Suppressor macrophage treated with lipopolysaccharide for 1 hour (primary cell): ENCODE measurements at places on chromosomes 12 and 14.

DNA sequence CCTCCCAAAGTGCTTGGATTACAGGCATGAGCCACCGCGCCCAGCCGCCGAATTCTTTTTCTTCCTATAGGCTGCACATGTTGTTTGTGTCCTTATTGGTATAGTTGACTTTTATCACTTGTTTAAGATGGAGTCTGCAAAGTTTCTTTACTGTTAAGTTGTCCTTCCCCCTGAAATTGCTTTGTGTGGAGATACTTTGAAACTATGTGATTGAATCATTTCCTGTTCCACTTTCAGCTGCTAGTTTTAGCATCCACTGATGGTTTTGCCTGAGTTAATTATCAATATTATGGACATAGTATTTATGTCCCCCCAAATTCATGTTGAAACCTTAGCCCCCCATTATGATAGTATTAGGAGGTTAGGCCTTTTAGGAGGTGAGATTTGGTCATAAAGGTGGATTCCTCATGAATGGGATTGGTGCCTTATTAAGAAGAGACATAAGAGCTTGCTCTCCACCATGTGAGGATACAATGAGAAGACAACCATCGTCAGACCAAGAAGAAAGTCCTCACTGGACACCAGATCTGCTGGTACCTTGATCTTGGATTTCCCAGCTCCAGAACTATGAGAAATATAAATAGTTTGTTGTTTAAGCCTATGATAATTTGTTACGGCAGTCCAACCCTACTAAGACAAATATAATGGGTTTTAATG lies 34.9 kb downstream of the PPHLN1 start:
- DNase-seq = no peak

- no peak for DNase-seq
Measured at GRCh38 chr12:101828463-101829196, 2.1 kb downstream of the GNPTAB start.

GRCh38 chr12:29425722-29426121 lies 44.8 kb upstream of the ERGIC2 start:
- no peak for DNase-seq

- DNase-seq = no peak
Measured at GRCh38 chr12:111781085-111781658, 14.4 kb downstream of the ALDH2 start.

GRCh38 chr14:54000341-54000811 lies 43.8 kb upstream of the BMP4 start:
- no peak for DNase-seq

DNA sequence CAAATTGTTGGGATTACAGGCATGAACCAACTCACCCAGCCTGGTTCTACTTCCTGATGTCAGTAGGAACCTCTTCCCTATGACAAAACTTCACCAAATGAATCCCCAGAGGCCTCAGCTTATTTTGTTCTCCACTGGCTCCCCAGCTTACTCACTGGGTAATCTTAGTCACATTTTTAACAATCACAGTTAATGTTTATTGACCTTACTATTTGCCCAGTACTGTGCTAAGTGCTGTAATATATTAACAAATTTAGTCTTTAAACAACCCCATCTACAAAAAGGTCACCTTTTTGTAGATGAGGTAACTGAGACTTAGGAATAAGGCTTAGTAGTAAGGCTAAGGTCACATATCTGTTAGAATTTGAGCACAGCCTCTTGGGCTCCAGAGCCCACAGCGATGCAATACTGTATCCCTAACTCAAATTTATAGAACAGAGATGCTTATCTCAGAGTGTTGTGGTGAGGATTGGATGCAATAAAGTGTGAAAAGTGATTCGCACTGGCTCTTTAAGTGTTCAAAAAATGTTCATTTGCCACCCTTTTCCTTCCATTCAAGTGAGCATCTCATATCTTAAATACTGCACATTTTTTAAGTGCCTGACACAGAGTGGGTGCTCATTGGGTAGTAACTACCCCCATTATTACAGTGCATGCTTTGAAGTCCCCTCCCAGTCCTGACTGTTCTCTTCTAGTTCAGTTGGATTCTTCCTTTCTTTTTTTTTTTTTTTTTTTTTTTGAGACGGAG lies 146.4 kb upstream of the ARHGAP5 start:
- peak; percentile 24 for DNase-seq

GRCh38 chr12:8629486-8630033 lies 16.9 kb upstream of the AICDA start:
- DNase-seq = peak; percentile 90

DNA sequence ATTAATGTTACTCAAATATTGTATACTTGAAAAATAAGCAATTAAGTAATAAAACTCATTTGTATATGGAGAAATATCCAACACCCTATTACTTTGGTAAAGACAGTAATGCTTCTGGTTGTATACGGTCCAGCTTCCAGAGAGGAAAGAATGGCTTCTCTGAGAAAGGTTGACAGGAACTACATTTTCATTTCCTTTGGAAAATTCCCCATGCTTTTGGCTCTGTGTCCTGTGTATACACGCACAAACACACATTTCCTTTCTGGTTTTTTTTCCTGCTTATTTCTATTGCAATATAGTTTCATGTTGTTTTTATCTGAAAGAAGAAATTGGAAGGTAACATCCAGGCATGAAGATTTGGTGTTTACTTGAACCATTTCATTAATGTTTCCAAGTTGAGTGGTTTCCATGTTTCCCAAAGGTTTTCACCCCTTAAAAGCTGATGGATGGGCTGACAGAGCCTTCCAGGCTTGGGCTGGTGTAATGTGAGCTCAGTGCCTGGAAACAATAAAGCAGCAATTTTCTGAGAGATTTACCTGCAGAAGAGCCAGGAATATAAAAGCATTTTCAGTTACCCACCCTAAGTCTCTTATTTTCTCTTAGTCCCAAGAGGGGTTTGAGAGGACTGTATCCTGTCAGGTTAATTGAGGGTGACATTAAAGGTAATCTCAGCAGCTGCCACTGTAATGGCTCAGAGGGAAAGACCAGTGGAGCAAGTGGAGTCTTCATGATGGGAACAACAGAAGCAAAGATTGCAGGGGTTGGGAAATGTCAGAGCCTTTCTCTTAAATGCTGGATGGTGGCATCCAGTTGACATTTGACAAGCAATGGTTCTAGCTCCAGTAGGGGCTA lies 33.4 kb upstream of the TMTC1 start:
- no peak for DNase-seq

GRCh38 chr14:34489324-34489723 lies 27.3 kb upstream of the SPTSSA start:
- no peak for DNase-seq

DNA sequence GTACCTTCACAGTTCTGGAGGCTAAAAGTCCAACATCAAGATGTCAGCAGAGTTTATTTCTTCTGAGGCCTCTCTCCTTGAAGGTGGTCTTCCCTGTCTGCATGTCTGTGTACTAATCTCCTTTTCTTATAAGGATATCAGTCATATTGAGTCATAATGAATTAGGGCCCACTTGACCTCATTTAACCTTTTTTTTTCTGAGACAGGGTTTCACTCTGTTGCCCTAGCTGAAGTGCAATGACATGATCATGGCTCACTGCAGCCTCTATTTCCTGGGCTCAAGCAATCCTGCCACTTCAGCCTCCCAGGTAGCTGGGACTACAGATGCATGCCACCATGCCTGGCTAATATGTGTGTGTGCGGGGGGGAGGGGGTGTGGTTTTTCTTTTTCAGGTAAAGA lies 41.7 kb downstream of the PPM1H start:
- DNase-seq = no peak

DNA sequence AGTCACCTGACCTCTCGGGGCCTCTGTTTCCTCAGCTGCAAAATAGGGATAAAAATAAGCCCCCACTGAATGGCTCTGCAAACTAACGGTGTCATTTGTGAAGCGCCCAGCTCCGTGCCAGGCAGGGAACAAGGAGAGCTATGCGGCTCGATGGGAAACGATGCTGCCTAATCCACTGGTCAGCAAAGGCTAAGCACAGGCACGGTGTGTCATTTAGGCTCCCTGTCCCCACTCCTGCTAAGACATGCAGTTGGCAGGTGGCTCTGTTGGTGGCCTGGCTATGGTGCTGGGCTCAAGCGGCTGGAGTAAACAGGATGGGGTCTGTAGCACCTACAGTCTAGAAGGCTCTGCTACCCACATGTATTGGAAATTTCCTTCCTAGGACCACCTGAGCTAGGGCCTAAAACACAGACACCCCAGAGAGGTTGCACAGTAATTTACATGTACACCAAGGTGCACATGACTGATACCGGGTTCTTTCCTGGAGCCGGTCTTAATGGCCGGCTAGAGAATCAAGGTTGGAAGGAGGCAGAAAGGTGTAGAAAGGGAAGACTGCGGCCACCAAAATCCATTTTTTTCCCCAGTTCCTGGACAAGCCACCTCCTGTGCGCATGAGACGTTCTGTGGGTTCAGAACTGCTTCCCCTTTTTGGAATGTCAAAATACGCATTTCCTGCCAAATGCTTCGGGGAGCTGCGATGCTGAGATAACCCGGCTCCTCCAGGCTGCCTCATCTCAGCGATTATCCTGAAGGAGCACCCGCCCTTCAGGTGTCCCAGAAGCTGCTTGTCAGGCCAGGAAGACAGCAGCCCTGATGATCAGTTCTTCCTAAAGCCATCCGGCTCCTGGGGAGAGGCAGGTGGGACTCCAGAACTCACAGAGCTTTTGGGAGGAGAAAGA lies 1.0 kb downstream of the CACNA2D4 start:
- peak; percentile 78 for DNase-seq

DNA sequence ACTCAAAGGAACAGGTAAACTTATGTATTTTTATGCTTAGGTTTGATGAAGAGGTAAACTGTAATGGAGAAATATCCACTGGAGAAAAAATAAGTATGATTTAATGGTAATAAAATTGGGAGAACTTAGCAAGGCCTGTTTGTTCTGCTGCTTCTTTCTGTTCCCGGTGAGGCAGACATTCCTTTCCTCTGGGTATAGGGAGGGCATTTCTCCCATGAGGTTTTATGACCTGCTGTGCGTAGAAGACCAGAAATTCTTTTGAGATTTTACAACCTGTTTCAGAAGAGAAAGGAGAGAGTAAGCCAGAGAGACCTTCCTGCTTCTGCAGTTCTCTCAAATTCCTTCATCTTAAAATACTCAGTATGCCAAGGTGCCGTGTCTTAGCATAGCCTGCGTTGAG lies 139.4 kb upstream of the RMST start:
- no peak for DNase-seq

DNA sequence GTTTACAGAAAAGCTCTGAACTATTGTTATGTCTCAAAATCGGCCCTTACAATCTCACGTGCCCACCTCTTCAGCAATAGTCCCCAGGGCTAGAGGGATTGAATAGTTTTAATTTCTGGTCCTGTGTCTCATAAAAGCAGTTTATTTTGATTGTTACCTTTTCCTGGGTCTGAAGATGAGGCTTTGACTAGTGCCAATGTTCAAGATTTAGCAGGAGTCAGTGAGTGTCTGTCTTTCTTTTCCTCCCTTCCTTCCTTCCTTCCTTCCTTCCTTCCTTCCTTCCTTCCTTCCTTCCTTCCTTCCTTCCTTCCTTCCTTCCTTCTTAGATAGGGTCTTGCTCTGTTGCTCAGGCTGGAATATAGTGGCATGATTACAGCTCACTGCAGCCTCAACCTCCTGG lies 24.7 kb upstream of the SOCS2 start:
- no peak for DNase-seq

- DNase-seq = no peak
Measured at GRCh38 chr12:55227643-55228042, 6.8 kb downstream of the OR10A7 start.

- DNase-seq = no peak
Measured at GRCh38 chr12:48193623-48194022, 9.5 kb downstream of the OR10AD1 start.

- peak; percentile 1 for DNase-seq
Measured at GRCh38 chr12:28023156-28023887, 50.8 kb upstream of the PTHLH start.

GRCh38 chr14:64549791-64550620 lies at the start of gene PPP1R36:
Gene PPP1R36, plus strand, starts transcription at chr14:64549961. Its CDS starts 37 bp downstream, at chr14:64549998.
- peak; percentile 54 for DNase-seq

GRCh38 chr12:92063641-92064040 lies 82.0 kb downstream of the BTG1 start:
- no peak for DNase-seq

GRCh38 chr12:48996794-48997718 lies 2.1 kb downstream of the DDN start:
- DNase-seq = peak; percentile 93

GRCh38 chr14:93430315-93431035 lies at the start of gene UNC79:
Gene UNC79, plus strand, starts transcription at chr14:93430939. Its CDS starts 91 bp downstream, at chr14:93431030.
- peak; percentile 35 for DNase-seq
